ENCODE measurements at places on chromosomes 2 and 18.

DNA sequence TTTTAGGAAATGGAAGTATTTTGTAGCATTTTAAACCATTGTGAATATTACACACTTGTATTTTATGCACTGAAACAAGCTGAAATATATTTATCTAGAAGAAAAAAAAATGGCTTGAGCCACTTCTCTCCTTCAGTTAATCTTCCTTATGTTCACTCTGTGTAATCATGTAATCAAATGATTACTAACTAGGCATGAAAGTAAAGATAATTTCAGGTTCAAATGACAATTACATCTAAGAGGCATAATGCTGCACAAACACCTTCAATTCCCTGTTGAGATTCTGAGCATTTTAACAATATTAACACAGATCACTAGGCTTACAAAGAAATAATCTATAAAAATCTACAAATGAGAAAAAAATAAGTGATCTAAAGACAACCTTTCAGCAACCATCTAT is 119.6 kb upstream of the ITGB6 start:
- DNase-seq = no peak

DNA sequence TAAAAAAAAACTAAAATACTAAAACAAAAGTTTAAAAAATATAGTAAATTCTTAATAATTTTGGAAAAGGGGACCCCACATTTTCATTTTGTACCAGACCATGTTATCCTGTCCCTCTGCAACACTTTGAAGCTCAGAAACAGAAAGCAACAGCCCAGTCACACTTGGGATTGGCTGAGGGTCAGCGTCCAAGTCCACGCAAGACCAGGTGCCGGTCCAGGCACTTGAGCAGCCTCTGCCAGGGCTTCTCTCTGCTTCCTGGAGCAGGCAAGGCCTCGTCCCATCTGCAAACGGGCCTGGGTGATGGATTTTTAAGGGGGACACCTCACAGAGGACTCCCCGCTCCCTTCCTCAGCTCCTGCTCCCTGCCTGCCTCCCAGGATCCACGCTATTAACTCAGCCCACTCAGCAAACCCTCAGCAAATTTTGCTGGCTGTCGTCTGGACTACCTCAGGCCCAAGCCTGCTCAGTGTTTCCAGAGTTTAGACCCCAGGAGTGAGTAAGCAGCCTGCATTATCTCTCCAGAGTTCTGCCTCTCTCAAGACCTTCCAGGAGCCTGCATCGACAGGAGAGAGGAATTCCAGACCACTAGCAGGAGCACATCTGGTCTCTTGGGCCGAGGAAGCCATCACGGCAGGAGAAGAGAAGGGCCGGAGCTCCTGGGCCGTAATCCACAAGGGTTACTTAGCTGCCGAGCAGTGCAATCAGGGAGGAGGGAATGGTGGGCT is 88.7 kb upstream of the STPG4 start:
- DNase-seq = no peak

- no peak for DNase-seq
These were observed 52.8 kb downstream of the TTC32 start for GRCh38 chr2:19848952-19849351.

GRCh38 chr2:160376576-160376975 is 117.0 kb downstream of the RBMS1 start:
- DNase-seq = no peak

- DNase-seq = no peak
These were observed 322.9 kb downstream of the GALR1 start for GRCh38 chr18:77572537-77572936.

DNA sequence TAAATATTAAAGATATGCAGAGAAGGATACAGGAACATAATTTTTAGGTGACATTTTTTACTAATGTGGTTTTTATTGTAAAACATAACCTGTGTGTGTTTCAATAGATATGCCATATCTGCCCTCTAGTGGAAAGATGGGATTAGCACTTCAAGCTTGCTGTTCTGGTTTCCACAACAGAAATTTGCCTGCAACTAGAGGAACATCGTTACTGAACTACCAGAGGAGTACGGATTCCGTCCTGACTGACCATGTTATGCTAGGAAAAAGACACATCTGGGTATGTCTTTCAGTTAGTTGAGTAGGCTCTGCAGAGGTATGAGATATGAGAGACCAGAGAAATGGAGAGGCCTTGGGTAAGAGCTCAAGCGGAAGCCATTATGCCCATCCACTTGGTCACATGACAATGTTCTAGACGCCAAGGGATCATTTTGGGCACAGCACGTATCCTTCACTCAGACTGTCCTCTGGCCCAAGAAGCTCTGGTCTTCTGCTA is 104.9 kb downstream of the MBD2 start:
- peak; percentile 91 for DNase-seq

DNA sequence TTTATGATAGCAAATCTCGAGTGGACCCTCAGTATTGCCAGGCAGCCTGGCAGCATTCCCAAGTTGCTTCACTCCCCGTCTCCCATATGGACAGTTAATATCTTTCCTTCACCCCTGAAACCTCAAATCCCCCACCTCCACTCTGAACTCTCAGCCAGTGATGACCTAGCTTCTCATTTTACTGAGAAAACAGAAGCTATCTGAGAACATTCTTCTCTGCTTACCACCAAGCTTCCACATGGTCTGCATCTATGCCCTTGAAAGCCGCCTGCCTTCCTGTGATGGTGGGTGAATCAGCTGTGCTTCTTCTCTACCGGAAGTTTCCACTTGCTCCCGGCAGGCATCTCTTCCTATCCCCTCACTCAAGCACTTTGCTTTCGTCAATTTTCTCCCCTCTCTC is 529.2 kb downstream of the EPHA4 start:
- DNase-seq = no peak

GRCh38 chr2:15729709-15730544 is 138.3 kb downstream of the DDX1 start:
- no peak for DNase-seq

DNA sequence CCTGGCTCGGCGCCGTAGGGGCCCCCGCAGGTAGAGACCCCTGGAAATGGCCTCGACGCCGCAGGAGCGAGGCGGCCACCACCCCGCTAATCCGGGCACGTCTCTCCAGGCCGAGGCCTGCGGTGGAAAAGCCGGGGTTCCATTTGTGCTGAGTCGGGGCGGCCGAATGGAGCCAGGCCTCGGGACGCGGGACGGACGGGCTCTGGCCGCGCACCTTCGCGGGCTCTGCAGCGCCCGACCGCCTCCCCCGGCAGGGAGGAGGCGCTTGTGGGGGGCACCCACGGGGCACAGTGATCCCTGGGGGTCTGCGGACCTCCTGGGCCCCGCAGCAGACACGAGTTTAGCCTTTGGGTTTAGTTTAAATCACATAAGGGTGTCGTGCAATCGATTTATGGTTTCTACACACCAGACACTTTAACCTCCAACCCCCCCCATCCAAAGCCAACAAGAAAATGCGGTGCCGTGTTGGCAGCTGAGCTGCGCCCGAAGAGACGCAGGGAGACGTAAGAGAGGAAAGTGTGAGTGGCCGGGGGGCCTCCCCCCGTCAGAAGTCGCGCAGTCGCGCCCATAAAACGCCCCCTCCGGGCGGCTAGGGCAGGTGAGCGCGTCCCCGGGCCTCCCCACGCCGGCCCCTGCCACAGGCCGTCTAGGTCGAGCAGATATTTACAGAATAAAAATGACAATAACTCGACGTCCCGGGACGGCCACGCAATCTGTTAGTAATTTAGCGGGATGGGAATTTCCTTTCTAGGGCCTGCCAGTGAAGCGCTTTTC is 1.0 kb upstream of the NFATC1 start:
- peak; percentile 49 for DNase-seq

GRCh38 chr2:232412986-232413385 is 6.3 kb downstream of the ALPG start:
- no peak for DNase-seq

- peak; percentile 84 for DNase-seq
These were observed 301.2 kb downstream of the AGPS start for GRCh38 chr2:177693658-177694339.

DNA sequence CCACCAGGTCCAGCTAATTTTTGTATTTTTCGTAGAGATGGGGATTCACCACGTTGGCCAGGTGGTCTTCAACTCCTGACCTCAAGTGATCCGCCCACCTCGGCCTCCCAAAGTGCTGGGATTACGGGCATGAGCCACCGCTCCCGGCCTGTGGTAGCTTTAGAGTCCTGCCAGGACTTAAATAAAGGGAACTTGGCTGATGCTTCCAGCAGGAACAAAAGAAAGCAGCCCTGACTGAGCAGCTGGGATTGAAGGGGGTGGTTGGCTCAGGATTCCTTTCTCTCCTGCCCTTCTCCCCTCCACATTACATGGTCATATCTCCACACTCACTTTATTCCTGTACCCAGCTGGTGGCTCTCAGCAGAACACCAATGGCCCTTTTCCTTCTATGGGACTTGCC is 20.0 kb downstream of the EFHD1 start:
- DNase-seq = no peak

GRCh38 chr2:210756855-210757254 is 200.5 kb downstream of the CPS1 start:
- DNase-seq = no peak

DNA sequence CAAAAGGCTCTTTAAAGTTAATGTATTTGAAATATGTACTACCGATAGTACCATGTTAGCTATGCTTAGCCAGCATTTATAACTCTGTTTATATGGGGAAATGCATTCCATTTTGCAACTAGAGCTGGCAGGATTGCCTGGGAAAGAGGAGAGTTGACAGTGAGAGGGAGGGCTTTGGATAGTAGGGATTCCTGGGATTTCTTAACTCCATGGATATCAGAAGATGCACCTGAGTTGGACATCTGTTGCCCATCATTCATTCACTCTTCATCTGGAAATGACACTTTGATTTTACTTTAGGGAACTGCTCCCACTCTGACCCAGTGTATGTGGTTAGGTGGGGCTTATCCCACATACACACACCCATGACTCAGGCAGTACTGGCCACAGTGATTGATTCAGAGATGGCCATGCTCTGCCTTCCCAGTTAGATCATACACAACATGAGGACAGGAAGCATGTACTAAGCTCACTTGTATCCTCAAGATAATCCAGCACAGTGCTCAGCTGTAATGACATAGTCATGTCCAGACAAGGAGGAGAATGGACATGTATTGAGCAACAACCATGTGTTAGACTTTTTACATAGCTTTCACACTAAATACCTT is 248.8 kb downstream of the MREG start:
- peak; percentile 88 for DNase-seq

GRCh38 chr2:8276026-8276425 is 405.8 kb upstream of the ID2 start:
- no peak for DNase-seq

DNA sequence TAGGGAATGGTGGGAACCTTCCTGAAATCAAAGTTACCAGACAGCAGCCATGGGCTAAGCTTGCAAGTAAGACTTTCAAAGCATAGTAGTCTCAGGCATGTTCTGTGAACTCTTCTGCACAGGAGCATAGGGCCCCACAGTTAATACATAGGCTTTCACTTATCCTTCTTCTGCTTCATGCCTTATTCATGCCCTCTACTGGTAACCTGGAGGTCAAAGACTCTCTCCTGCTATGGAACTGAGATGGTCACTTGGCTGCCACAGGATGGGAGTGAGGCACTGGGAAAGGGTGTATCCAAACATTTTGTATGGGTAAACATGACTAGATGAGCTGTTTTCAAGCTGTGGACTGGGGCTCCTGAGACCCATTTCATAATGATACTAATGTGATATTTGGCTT is 49.1 kb upstream of the ZNF638 start:
- peak; percentile 15 for DNase-seq

- peak; percentile 45 for DNase-seq
These were observed 100.1 kb downstream of the MYOM1 start for GRCh38 chr18:3119401-3120341.

GRCh38 chr2:240557808-240558207 is at the start of gene ANKMY1:
TSS of gene ANKMY1 (minus strand) at chr2:240557988. CDS start at chr2:240557335, 653 bp downstream.
- DNase-seq = no peak

DNA sequence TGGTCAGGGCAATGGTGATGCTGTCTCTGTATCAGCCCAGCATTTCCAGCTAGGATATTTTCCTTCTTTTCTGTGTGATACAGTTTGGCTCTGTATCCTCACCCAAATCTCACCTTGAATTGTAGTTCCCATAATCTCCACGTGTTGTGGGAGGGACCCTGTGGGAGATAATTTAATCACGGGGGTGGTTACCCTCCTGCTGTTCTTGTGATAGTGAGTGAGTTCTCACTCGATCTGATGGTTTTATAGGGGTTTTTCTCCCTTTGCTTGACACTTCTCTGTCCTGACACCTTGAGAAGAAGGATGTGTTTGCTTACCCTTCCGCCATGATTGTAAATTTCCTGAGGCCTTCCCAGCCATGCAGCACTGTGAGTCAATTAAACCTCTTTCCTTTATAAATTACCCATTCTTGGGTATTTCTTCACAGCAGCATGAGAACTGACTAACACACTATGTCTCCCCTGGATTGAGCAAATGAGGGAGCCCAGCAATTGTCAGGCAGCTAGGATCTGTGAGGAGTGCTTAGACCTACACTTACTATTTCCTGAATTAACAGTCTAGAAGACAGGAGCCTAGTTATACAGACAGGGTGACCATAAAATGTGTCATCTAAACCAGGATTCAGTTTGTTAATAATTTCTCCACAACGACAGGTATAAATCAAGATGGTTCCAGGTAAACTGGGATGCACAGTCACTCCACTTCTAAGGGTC is 6.0 kb downstream of the SCN2A start:
- no peak for DNase-seq

- peak; percentile 4 for DNase-seq
These were observed 113.4 kb downstream of the HDAC4 start for GRCh38 chr2:239287461-239287860.

- DNase-seq = no peak
These were observed 65.8 kb downstream of the RNF144A start for GRCh38 chr2:6982934-6983589.

DNA sequence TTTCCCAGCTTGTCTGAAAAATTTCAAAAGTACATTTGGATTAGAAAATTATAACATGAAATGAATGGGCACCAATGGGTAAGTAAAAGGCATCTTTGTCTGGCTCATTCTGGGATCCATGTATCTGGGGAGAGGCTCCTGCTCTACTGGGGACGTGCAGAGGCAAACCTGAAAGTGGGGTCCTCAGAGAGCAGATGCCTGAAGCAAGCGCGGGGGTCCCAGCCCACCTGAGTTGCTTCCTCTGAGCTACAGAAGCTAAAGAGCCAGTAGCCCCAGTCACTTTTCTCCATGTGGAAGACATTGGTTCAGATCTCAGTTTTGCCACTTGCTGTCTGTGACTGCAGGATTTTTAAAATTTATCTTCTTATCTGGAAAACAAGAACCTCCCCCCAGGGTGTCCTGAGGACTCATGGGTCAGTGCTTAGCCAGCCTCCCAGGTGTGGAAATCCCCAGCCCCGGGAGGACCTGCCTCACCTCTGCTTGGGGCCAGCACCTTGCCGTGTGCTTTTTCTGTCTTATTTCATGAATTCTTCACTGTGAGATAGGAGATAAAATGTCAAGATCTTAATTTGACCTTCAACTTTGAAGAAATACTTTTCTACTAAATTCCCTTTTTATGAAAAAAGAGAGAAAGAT is 25.1 kb upstream of the ODC1 start:
- no peak for DNase-seq

GRCh38 chr2:236720974-236721540 is 151.4 kb downstream of the ACKR3 start:
- no peak for DNase-seq

DNA sequence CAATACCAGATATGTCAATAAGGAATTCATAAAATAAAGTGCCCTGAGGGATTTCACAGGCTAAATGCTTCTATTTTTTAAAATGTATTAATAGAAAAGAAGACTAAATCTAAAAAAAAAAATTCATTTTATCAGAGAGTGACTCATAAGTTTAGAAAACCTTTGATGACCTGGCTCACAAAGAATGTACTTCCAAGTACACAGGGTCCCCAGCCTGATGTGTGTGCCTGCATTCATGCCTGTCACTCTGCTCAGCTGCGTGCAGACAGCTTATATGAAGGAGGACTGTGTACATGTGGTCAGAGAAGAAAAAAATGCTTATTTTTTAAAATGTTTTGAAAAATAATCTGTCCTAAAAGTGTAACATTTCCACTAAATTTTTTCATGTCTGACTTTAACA is 3.0 kb upstream of the CPS1 start:
- no peak for DNase-seq

Measured in OCI-M1 (cell line).